ENCODE measurements at places on chromosomes 3 and 15.

GRCh38 chr3:37640636-37641375, 220.9 kb upstream of the CTDSPL start:
- no peak for DNase-seq

GRCh38 chr3:133593243-133593642, 19.8 kb downstream of the CDV3 start:
- DNase-seq, result no peak

- DNase-seq, result no peak
Measured at GRCh38 chr3:38030126-38031021, 932 bp upstream of the PLCD1 start.

GRCh38 chr15:39340903-39341645, 239.8 kb upstream of the THBS1 start:
- DNase-seq, result no peak

- DNase-seq, result no peak
Measured at GRCh38 chr3:133578548-133579191, 5.2 kb downstream of the CDV3 start.

GRCh38 chr3:58868097-58868779, 181.6 kb downstream of the CFAP20DC start:
- DNase-seq, result no peak

GRCh38 chr3:37574177-37574943, 287.3 kb upstream of the CTDSPL start:
- no peak for DNase-seq

GRCh38 chr3:16765661-16766060, 119.1 kb upstream of the PLCL2 start:
- no peak for DNase-seq

DNA sequence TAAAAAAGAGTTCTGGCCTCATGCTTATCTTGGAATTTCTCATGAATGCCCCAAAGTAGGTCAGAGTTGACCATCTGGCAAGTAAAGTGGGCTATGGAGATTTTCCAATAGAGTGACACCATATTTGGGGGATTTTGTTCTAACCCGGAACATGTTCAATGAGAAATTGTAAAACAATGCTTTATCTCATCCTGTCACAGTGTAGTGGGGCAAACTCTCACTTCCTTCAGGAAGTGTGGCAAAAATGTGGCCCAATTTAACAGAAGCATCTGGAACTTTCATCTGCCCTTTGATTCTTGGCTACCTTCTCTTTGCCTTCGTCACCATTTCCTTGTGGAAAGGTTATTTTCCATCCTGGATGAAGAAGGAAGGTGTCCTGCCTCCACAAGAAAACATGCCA, 70.8 kb downstream of the ADAMTS9 start:
- no peak for DNase-seq

GRCh38 chr3:38128303-38128655, 8.6 kb downstream of the ACAA1 start:
- no peak for DNase-seq

GRCh38 chr15:72604794-72605193, 49.7 kb upstream of the GOLGA6B start:
- DNase-seq, result no peak

DNA sequence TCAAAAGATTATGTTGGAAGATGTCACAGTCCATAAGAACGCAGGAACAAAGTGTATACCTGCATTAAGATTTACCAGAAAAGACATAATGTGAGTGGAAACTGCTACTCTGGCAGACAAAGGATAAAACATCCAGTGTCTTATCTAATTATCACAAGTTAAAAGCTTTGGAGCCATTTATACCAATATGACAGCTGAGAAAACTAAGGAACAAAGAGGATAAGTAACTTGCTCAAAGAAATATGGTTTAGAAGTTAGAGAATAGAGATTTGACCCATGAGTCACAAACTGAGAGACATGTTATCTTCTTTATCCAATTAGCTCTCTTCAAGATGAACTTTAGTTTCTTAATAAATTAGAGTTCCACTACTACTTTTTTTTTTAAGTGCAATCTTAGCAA, 1473.7 kb downstream of the OTOL1 start:
- no peak for DNase-seq

DNA sequence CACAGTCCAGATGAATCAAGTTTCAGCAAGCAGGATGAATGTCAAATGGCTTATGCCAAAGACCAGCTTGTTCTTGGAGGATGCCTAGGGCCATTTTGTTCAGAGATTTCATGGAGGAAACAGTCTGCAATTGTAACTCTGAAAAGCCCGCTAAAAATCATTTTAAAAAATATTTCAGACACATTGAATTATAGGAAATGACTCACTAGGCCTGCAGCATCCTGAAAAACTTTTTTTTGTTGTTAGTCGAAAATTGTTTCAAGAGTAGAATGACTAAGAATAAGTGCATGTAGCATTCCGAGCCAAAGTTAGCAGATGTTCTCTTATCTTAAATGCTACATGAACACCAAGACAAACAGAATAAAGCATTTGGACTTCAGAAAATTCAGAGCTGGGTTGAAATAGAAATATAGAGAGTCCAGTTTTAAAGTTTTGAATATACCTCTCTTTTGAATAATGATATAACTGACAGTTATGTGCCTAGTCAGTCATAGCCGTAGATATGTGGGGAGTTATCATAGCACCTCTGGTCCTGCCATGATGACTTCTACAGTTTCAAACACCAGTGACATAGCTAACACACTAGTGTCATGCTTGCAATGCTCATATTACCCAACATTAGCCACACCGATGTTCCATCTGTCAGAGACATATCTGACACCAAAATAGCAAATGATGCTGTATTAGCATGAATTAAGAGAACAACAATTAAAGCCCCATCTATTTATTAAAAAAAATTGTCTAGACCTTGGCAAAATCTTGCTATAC, 1462.8 kb upstream of the GBE1 start:
- no peak for DNase-seq

DNA sequence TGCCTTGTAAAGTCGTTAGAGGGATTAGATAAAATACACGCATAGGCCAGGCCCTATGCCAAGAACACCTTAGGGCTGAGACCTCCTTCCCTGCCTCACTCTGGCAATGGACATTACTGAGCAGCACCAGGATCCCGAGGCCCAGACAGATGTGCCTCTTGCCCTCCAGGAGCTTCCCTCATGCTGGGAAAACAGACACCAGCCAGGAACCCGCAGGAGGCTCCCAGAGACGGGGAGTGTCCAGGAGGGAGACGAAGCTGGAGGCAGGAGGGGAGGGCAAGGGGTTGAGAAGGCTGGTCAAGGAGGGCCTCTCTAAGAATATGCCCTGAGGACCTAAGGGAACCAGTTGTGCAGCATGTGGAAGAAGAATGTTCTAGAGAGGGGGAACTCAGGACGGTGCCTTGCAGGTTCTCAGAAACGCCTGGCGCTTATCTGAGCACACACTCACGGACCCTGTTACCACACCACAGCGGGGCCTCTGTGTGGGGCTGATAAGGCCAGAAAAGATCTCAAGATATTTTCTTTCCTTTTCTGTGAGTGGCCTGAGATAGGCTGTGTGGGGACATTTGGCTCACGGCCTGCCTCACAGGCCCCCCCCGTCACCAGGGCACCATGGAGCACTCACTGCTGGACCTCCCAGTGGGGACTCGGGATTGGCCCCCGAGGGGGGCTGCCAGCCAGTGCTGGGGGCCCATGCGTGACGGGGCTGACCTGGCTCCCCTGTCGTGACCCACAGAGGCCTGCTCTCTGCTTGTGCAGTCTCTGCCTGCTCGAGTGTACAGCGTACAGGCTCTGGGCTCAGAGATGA, 22.0 kb upstream of the CYP11A1 start:
- no peak for DNase-seq

- DNase-seq, result no peak
Measured at GRCh38 chr3:141763088-141763750, at the start of gene GRK7. GRK7 (plus strand) TSS chr3:141763408; CDS start chr3:141778285, 14,877 bp downstream.

- no peak for DNase-seq
Measured at GRCh38 chr15:64524778-64525177, 64.4 kb downstream of the ZNF609 start.

DNA sequence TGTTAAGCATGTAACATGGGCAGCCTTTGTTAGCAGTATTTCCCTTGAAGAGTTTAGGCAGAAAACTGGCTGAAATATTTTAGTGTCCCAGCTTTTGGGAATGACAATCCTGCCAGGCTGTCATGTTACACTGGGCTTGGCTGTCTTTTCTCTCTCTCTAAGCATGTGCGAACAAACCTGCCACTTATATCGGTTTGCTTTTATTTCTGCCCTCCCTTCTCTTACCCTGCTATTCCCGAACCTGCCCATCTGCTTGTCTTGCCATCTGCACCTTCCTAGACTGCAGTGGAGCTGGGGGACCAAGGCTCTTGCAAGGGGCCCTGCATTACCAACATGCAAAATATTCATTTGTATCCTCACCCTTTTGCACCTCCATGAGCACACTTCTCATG, 339.6 kb downstream of the EPHB1 start:
- no peak for DNase-seq

GRCh38 chr15:67534360-67534759, 8.1 kb upstream of the MAP2K5 start:
- no peak for DNase-seq

DNA sequence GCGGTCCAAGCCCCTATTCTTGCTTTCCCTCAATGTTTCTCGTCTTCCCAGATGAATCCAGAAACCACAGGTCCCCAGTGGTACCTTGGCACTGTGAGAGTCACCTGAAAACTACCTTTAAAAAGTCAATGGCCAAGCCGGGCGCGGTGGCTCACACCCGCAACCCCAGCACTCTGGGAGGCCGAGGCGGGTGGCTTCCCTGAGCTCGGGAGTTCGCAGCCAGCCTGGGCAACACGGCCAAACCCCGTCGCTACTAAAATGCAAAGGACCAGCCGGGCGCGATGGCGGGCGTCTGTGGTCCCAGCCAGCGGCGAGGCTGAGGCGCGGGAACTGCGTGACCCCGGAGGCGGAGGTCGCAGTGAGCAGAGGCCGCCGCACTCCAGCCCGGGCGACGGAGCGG, 285.9 kb downstream of the CHL1 start:
- DNase-seq, result no peak

GRCh38 chr3:57727106-57727505, 29.0 kb upstream of the SLMAP start:
- no peak for DNase-seq

DNA sequence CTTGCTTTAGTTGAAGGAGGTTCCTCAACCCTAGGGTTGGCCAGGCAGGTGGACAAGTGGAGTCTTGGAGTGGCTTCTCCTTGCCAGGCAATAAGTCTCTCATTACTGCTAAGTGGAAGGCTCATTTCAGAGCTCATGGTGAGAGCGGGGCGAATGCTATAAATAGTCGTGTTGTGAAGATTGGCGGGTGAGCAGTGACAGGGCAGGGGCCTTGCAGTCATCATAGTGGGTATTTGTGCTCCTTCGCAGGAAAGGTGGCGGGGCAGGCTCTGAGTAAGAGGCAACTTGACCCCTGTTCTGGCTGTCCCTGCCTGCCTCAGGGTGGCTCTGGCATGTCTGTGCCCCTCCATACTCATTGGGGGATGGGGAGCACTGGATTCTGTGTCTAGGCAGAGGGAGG, 8.7 kb upstream of the GRM2 start:
- DNase-seq, result no peak

DNA sequence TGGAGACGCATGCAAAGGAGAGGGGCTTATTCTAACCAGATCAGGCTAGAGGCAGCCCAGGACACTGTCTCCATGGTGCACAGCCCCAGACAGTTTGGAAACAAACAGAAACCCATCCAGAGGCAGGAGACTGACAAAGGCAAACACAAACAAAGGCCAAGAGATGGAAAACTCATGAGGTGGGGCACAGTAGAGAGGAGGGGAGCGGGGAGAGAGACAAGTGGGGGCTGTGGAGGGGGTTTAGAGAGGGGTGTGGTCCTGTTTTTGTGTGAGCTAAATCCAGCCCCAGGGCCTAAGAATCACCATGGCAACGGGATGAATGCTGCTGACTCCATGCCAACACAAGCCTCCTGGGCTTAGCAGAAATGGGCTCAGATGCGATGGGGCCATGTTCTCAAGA, 32.3 kb downstream of the PARP16 start:
- no peak for DNase-seq

GRCh38 chr3:177106184-177106583, 91.1 kb downstream of the TBL1XR1 start:
- no peak for DNase-seq

DNA sequence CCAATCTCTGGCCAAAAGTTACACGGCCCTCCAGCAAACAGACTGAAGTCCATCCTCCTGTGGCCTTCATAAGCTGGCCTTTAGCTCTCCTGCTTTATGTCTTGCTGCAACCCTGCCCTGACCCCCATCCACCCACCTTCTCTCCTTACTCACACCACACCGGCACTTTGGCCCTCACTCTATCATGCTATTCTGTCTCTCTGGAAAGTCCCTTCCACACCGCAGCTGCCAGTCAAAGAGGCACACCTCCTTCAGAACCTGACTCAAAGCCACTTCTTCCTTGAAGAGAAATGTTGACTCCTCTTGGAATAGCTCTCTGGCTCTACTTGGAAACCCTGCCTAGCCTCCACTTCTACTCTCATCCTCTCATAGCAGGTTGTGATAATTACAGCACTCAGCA, 4.5 kb downstream of the GPR156 start:
- no peak for DNase-seq

GRCh38 chr3:103057003-103057402, 622.2 kb downstream of the ZPLD1 start:
- no peak for DNase-seq

DNA sequence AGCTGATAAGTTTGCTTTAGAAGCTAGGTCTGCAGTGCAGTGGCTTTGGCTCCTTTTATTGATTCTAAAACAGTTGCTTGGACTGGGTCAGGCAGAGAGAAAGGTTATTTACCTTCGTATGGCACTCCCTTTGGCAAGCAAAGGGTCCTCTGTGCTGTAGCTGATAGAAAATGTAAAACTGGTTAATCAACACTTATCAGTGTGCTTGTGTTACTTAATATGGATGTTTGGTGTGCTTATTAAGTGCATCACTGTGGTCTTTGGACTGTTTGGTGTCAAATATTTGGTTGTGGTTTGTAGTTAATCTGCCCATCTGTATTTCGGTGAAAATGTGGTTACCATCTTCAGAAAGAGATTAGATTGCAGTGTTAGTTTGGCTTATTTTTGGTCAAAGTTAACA, 16.0 kb downstream of the UBE2E2 start:
- DNase-seq, result no peak
